Right lobe of liver (tissue), 6 donors: ENCODE measurements at places on chromosomes 2 and 18.

DNA sequence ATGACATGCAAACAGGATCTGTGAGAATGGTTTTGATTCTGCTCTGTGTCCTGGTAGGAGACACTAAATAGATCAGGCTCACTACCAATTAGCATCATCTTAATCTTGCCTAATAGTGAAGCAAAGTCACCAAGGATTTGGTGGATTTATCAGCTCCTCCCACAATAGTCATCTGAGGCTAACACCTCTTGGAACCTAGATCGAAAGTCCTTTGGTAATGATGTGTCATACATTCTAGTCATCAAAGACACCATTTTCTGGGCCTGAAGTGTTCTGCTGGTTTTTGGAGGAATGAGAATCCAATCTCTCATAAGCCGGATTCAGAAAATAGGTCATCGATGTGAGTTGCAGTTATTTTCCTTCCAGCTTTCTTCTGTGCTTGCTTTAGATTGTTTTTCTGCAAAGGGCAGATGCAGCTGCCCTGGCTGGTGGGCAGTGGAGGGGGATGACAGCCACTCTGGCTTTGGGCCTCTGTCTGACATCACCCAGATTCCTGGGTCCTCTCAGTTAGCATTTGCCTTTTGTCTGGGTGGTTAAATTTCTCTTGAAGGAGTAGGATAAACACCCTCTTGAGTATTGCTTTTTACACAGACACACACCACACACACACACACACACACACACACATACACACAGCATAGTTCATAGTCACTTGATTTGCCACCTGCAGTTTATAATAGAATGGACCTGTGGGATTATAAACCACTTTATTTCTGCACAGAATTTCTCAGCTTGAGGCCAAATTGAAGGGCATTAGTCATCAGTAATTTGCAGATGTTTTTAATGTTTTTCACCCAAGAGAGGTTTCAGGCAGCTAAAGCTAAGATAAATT is at the start of gene MYO3B:
TSS of gene MYO3B (plus strand) at position 198 of the 832 bp plus-strand sequence. CDS start at position 339, 141 bp downstream.
- no peak for DNase-seq

DNA sequence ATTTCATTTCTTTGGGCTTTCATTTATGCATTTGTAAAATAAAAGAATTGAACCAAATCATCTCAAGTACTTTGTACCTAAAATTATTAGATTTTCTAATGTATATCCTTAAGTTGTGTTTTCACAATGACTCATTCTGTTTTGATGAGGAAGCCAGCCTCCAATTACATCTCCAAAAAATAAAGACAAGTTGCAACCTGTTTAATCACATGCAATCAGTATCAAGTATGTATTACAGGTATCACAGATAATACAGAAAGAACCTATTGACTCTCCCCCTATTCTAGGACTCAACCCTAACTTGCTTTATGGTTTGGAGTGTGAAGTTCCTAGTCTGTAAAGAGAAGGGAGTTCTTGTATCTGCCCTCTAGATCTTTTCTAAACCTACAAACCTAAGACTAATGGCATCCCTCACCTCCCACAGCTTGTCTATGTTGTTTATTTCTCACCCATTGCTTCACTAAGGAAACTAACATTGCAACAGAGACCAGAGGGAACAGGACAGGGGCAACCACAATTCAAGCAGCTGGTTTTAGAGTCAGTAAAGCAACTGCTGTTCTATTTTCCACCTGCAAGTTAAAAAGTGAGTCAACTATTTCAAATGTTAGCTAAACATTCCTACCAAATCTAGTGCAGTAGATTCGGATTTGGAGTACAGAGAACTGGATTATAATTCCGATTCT is 141.1 kb upstream of the ETAA1 start:
- no peak for DNase-seq

DNA sequence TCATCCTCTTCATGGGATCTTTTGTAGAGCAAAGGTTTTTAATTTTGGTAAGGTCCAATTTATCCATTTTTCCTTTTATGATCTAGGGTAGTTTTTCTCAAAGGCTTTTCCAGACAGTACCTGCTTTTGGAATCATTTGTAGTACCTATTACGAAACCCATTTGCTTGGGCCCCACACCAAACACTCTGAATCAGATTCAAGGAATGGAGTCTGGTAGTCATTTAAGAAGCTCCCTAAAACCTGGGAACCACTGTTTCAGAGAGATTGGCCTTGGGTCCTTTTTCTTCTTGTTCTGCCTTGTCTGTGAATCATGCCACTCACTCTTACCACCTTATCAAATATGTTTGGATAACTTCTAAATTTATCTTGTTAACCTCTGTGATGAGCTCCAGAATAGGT is 40.3 kb downstream of the OSBPL6 start:
- DNase-seq, result no peak

GRCh38 chr2:168494190-168494711 is 38.2 kb downstream of the CERS6 start:
- DNase-seq, result no peak

DNA sequence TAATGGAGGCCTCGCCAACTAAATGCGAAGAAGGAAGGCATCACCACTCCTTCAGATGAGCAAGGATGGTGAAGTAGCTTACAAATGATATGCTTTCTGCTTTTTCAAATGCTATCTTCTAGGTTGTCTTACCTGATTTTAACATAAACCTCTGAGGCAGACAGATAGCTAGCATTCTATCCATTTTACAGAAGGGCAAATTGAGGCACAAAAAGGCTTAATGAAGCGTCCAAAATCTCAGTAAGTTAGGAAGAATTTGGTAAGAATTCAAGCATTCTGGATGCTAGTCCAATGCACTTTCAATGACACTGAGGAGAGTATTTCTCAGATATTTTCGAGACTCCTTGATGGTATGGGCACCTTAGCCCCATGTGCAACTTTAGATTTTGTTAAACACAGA is 81.8 kb downstream of the LRP2 start:
- no peak for DNase-seq

- no peak for DNase-seq
Measured at GRCh38 chr2:74261204-74261864, 62.9 kb downstream of the MTHFD2 start.

- DNase-seq, result no peak
Measured at GRCh38 chr2:188189356-188189755, 102.3 kb upstream of the GULP1 start.

- no peak for DNase-seq
Measured at GRCh38 chr2:207274530-207275189, 108.9 kb upstream of the KLF7 start.

DNA sequence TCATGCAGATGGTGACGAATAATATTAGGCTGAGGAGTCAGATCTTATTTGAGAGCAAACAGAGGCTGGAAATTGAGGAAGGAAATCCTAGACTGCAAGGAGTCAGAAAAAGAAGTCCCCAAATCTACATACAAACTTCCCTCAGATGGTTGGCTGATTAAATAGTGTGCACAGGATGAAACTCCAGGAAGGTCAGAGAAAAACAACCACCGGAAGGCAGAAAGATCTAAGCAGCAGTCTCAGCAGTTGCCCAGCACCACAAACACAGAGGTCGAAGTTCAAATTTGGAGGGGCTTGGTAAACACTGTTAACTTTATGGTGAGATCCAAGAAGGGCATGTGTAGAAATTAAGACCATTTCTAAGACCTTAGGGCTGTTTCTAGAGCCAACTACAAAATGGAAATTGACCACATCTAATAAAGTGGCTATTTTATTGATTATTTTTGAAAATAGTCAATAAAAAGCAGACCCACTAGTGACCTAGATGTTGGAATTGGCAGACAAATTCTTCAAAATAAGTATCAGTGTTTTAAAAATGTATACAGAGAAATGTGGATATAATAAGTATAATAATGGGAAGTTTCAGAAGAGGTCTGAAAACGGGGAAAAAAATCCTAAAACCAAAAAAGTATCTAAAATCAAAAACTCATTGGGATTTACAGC is 134.8 kb downstream of the GALNT1 start:
- no peak for DNase-seq

GRCh38 chr2:176174824-176175708 is 13.4 kb upstream of the HOXD1 start:
- no peak for DNase-seq

DNA sequence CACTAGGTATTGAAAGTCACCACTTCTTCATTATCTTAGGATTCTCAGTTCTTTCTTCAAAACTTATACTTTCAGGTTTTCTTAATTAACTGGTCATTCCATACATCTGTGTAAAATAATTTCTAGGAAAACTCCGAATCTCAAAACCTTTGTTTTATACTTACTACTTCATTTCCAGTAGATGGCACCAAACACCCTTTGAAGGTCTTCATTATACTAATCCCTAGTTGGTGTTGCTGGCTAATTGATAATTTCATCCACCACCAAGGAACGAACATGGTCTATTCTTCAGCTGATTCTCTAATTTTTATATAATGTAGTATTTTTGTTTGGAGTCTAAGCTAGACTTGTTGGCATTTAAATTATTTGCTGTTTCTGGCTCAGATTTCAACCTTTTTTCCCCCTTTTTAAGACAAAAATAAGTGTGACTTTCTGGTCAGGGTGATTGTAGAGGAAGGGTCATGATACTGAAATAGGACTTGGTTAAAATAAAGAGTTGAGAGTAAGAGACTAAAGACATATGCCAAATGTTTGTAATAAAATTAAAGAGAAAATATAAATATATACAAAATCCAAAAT is 2.8 kb upstream of the MXD1 start:
- DNase-seq, result no peak

DNA sequence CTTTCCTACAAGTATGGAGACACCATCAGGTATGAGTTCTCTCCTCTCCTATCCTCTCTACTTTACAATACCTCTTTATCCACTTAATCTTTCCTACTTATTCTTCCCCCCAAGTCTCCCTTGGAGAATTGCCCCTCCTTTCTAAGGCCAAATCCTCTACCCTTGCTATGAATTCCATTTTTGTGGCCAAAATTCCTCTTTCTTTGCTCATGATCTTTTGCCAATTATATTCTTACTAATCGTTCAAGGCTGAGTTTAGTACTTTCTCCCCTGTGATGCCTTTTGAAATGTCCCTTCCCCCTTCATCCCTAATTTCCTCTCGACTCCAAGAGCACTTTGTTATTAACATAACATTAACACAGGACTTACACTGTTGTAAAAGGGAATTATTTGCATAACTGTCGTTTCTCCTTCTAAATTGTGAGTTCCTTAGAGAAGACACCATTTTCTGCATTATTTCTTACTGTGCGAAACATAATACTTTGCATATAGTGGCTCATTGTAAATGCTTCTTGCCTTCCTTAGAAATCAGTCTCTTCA is 133.4 kb downstream of the KCTD1 start:
- no peak for DNase-seq

DNA sequence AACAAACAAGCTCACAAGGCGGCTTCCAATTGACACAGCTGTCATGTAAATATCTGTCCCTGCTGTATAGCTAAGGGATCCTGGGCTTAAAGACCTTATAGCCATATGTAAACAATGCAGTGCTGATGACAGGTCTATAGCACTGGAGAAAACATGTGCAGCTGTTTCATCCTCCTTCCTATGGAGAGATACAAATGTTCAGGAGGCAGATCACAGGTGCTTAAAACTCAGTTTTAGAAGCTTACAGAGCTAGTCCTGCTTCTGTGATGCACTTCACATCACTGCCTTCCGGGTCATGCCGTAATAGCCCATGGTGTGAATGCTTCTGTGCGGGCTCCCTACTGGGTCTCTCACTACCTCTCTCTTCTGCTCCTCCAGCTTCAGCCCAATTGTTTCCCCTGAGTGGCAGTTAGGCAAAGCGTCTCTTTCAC is 262.4 kb upstream of the CHST9 start:
- no peak for DNase-seq

GRCh38 chr2:22600999-22601398 is 784.0 kb upstream of the KLHL29 start:
- DNase-seq, result no peak

- no peak for DNase-seq
Measured at GRCh38 chr18:46042571-46043123, 29.4 kb downstream of the PSTPIP2 start.

GRCh38 chr18:26777351-26778053 is 88.0 kb downstream of the AQP4 start:
- DNase-seq, result no peak

DNA sequence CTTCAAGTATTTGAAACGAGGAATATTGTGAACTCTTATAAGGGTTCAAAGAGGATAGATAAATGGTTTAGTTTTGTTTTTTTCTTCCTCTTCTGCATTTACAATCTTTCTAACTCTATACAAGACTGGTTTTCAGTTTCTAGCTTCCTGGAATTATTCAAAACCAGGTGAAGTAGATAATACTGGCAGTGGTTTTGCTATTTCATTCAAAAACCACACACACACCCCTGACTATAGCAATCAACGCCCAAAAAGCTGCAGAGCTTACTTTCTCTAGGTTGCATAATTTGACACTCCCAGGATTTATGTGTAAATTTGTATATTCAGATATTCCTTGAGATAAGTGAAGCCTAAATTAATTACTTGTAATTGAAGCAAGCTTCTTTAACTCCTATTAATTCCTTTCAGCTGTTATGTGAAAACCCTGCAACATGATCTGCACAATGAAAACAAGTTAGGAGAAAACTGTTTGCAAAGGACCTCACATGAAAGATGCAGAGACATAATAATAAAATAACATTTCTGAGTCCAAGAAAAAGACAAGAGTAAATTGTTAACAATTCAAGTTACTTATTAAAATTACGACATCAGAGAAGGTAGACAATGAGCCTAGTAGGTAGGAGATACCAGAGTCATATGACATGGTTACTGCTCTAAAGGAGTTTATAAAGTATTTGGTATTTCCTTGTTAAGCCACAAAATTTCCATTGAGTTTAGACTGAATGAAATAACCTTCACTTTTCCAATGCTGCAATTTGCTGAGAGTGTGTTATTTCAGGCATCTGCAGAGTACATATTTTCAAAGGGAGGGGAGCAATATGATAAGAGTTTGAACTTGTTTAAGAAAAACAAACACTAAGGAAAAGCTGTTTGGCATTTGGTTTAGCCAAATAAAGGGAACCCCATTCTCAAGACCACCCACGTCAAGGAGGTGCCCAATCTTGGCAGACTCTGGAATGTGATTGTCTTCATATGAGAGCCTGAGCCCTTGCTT is 1.6 kb upstream of the NFE2L2 start:
- DNase-seq, result no peak

GRCh38 chr2:221517696-221518151 is 54.4 kb downstream of the EPHA4 start:
- DNase-seq, result no peak

- no peak for DNase-seq
Measured at GRCh38 chr18:32548688-32549087, 78.0 kb upstream of the GAREM1 start.

- DNase-seq, result no peak
Measured at GRCh38 chr2:13504808-13505207, 788.1 kb downstream of the TRIB2 start.

- no peak for DNase-seq
Measured at GRCh38 chr2:110101901-110102803, 13.5 kb downstream of the MALL start.

GRCh38 chr2:197073701-197074433 is 147.4 kb upstream of the PGAP1 start:
- peak; percentile 76 for DNase-seq

DNA sequence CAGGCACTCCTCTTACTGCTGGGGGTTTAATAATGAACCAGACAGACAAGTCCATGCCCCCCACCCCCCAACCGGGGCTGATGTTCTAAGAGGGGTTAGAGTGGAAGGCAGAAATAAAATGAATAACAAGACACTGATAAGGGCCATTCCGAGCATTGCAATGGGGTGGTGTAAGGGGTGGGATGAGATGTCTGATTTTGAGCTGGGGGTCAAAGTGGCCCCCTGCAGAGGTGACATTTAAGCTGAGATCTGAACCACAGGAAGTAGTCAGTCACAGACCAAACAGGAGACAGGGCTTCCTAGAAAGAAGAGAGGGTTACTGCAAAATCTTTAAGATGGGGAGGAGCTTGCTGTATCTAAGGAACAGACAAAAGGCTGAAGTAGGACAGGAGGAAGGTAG is 180.6 kb upstream of the SH3BP4 start:
- no peak for DNase-seq
